Stimulated activated CD4-positive, alpha-beta T cell treated with anti-CD3 and anti-CD28 coated beads, Interleukin-4, amount 100 ng/mL, for 1 hour (primary cell): ENCODE measurements at places on chromosomes 2 and 18.

DNA sequence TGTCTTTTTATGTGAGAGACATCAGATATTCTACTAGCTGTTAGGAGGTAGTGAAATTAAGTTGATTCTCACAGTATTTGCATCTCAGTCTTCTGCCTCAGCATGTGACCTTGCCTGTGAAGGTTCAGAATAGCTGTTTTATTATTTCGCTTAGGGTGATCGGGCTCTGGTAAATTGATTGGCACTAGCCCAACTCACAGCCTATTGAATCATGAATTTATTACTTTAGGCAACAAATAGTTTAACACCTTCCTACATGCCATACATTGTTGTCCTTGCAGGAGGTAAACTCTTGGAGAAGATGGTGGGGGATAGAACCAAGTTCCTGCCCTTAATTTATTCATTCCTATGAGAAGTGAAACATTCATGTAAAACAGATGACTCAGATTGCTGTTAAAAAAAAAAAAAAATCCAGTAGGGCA is 101.9 kb downstream of the GPD2 start:
- DNase-seq: no peak

GRCh38 chr18:79400591-79401381 is 5.1 kb downstream of the NFATC1 start:
- DNase-seq: peak; percentile 74

- DNase-seq: no peak
These were observed 9.1 kb downstream of the NGEF start for GRCh38 chr2:233003658-233004555.

- DNase-seq: no peak
These were observed 70.6 kb downstream of the GDF7 start for GRCh38 chr2:20737505-20737904.

GRCh38 chr2:198478361-198478760 is 674.0 kb downstream of the PLCL1 start:
- DNase-seq: no peak

- no peak for DNase-seq
These were observed 606.9 kb upstream of the NRXN1 start for GRCh38 chr2:51638811-51639210.

DNA sequence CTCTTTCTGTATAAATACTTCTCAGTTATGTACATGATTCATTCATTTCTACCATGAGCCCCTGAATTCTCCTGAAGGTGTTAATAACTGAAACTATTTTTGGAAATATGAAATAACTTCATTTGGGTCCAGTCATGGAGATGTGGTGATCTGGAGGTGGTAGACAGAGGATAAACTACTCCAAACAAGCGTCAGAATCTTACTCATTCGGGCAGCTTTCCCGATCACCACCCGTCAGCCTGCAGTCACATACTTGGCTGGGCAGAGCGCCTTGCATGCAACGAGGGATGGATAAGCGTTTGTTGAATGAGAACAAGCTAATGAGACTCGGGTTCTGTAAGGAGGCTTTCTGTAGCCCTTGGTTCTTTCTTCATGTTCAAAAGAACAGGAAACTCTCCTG is 222.7 kb downstream of the CD226 start:
- no peak for DNase-seq

DNA sequence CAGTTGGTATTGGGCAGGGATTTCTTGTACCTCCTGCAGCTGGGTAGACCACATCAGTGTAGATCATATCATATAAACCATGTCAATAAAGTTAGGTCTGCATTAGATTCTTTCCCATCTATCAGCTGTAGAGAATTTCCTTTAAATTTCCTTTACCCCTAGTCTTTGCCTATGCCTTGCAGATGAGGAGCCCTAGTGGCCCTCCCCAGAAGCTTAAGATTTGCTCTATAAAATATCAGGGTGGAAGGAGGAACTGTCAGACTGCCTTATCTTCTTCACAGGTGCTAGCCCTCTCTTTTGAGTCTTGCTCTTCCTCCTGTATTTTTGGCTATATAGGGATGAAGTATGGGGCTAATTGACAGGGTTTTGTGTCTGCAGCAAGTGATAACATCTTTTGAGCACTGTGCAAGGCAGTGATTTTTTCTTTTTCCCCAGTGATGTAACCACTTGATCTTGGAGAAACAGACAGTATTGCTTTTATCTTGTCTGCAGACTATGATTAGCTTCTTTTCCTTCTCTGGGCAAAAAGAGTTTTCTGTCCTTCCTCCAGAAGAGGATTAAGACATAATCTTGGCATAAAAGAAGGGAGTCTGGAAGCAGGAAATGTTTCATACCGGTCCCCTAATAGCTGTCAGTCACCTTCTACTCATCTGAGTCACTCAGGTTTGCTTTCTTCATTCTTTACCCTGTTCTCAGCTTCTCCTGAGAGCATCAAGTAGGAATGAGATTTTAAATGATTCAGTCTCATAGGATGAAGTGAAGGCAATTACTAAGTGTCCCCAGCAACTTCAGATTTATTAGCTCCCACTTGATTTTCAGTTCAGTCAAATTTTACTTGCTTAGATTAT is 286.4 kb downstream of the CDH19 start:
- DNase-seq: no peak

GRCh38 chr2:226048611-226049010 is 649.1 kb downstream of the NYAP2 start:
- DNase-seq: no peak

DNA sequence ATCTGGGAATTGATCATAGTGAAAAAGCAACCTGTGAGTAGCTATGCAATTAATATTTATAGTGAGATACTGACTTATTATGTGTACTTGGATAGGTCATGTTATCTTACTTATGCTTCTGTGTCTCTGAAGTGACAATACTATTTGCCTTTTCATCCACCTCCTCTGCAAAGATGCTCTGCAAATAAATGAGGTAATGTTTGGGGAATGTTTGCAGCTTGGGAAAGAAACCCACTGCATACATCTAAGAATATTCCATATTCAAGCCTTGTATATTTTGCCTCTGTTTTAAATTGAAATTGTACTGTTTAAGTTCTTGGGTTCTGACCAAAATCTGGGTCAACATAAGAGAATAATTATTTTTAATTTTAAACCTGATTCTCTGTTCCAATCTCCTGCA is 217.4 kb upstream of the DTNA start:
- no peak for DNase-seq

GRCh38 chr18:54938506-54938905 is 20.8 kb downstream of the CCDC68 start:
- no peak for DNase-seq

- DNase-seq: no peak
These were observed 200.2 kb downstream of the STK39 start for GRCh38 chr2:168047091-168047690.

- no peak for DNase-seq
These were observed 8.9 kb downstream of the ASIC4 start for GRCh38 chr2:219523031-219523671.

- DNase-seq: no peak
These were observed 1696.1 kb upstream of the LRRTM1 start for GRCh38 chr2:82000606-82001005.

DNA sequence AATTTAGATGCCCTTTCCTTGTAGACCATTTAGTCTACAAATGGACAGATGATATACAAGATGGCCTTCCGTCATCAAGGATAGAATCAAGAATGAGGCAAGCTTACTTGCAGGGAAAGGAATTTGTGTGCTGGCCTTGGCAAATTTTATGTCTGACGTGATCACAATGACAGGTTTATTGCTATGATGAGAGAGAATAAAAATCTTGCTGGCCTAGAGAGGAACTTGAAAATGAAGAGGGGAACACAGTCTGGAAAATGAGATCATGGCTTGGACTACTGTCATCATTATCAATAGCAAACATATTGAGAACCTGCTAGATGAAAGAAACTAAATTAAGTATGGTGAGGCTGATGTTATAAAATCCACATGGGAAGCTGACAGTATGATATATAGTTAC is 66.0 kb downstream of the CSRNP3 start:
- no peak for DNase-seq

- DNase-seq: no peak
These were observed 179.7 kb downstream of the FAM210A start for GRCh38 chr18:13546638-13547037.

GRCh38 chr2:26692897-26693849 is 651 bp downstream of the KCNK3 start:
- peak; percentile 10 for DNase-seq

DNA sequence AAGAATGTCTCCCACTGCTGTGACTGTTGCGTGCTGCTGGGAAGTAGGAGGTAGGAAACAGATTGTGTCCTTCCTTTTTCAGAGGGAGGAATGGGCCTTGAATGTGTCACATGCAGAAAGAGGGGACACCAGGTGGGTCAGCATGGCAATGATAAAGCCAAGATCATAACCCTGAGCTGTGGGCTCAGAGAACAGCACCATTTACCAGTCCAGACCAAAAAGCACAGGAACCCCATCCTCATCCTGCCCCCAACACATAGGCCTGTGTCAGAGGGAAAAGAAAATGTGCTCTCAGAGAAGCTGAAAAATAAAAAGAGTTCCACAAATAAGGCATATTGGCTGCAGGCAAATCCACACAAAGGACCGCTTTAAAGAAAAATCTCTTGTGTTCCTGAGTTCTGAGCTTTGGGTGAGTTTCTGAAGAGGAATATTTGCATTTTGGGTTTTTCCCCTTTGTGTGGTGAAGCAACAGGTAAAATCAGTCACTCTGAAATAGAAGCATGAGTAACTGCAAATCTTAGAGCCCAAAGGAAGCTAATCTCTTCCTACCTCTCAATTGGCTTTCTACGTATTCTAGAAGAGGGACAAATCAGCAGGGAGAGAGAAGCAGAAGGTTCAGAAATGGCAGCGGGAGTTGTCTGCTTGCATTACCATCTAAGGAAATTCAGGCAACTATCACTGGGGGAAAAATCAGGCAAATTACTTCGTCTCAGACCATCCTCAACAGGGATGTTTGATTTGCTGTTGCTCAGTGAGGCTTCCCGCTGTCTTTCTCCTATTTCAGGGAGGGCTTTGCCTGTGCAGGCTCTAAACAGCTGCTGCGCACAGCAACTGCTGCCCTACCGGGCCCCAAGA is 106.8 kb downstream of the BCL11A start:
- DNase-seq: no peak

DNA sequence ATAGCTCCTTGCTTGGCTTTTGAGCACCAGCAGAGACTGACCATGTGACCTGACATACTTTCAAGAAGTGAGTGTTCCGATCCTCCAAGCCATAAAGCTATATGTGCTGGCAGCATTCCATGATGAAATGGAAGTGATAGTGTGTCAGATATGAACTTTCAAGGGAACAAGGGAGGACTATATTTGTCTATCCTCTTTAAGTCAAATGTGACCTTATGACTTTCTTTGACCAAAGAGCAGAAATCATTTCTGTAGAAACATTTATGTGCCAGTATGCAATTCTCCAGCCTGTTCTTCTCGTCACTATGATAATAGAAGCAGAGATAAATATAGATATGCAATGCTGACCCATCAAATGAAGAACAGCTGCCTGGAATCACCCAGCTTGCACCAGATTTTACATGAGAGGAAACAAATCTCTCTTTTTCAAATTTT is 14.4 kb downstream of the HYCC2 start:
- DNase-seq: no peak

- no peak for DNase-seq
These were observed 367.7 kb upstream of the NETO1 start for GRCh38 chr18:73235491-73235890.

DNA sequence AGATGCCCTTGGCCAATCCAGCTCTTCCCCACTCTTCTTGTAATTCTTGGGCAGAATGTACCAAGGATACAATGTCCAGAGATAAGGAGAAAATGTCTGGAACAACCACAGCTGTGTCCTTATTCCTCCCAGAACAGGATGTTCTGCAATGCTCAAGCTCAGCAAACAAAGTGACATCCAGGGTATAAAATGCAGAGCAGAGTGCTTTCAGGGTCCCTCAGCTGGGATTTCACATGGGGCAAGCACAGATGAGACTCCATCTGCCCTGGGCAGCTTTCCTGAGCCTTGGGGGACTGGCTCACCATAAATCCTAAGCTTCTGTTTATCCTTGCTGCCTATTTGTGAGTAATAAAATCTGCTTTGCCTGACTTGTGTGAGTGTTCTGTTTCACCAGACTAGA is 127.4 kb downstream of the VAPA start:
- DNase-seq: no peak

DNA sequence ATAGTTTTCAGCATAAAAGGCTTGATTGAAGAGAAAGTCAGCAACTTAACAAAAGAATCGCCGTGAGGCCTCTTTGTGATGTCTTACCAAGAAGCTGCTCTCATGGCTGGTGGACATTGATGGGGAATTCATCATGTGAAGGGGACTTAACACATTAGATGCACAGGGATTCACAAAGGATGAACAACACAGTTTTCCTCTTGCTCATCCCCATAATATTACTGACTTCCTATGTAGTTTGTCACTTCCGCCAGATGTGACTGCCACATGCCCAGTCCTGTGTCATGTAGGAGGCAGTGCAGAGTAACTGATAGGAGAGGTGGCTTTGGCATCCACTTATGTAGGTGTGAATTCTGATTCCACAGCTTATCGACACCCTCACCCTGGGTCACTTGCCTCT is 232.6 kb upstream of the LYPD1 start:
- DNase-seq: no peak

GRCh38 chr2:54497763-54498680 is 41.9 kb downstream of the SPTBN1 start:
- DNase-seq: no peak

DNA sequence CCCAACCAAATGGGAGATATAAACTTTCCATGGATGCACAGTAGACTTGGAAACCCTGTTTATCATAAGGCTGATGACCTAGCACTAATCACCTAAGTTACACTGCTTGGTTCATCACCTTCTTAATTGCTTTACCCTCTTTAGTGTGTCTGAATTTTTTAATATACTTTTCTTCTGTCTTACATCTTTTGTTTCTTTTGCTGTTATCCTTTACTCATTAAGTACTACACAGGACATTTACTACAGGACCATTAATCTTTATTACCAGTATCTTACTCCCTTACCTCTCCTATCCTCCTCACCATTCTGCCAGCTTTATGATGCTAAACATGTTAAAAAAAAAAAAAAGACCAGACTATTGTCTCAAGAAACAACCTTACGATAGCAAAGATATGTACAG is 333.6 kb downstream of the KIAA1328 start:
- no peak for DNase-seq

- no peak for DNase-seq
These were observed 88.5 kb downstream of the RIF1 start for GRCh38 chr2:151498178-151498577.

GRCh38 chr2:24336811-24337210 is 23.5 kb downstream of the ITSN2 start:
- no peak for DNase-seq

DNA sequence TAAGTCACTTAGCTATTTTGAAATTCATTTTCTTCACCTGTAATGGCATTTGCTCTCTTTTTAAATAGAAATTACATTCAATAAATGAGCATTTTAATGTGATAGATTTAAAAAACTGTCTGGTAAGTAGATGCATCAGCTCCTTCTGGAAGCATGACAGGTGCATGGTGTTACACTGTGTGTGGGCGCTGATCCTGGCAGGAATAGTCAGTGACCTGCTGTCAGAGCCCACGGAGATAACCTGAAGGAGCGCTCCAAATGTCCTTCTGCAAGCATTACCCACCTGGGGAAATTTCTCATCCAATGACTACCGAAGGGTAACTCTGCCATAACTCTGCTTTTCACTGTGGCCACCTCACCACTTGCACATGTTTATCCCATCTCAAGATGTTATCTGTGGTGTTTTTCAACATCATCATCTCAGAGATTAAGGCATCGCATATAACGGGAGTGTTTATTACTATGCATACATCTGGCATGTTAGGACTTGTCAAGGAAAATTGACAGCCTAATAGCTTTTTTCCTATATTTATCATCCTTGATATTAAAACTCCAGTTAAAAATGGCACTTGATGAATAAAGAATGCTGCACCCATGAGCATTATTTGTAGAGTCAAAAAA is 637.3 kb downstream of the ERBB4 start:
- no peak for DNase-seq

GRCh38 chr2:175251425-175252041 is 70.0 kb upstream of the ATP5MC3 start:
- no peak for DNase-seq
